ENCODE measurements at places on chromosomes 2 and 18. TPM values are rescaled to one million over a fixed set of nuclear protein-coding genes. Genes with fewer than 3 reads are reported as not detected.

DNA sequence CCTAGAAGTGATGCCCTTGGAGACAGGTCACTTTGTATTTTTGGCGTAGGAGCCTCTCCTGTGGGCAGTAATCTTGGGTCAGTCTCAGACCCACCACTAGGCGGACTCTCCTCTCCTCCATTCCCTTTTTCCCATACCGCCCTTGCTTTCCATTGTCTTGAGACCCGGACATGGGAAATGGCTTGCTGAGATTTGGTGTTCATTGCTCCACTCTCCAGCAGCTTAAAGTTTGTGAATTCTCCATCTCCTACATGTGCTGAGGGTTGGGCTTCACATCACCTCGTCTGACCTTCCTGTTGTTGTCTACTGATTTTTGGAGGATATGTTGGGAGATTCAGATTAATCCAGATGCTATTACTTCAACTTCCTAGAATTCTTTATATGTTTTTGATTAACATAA lies 159.2 kb upstream of the RAB12 start:
- no peak overlapping the region for H3K27ac ChIP-seq
- H3K4me1 ChIP-seq = no peaks in the 10 kb centered on the region
- no peak for DNase-seq
- no peak overlapping the region for H3K4me3 ChIP-seq
- H3K27me3 ChIP-seq = no peaks in the 10 kb centered on the region
- no peaks in the 10 kb centered on the region for H3K36me3 ChIP-seq

DNA sequence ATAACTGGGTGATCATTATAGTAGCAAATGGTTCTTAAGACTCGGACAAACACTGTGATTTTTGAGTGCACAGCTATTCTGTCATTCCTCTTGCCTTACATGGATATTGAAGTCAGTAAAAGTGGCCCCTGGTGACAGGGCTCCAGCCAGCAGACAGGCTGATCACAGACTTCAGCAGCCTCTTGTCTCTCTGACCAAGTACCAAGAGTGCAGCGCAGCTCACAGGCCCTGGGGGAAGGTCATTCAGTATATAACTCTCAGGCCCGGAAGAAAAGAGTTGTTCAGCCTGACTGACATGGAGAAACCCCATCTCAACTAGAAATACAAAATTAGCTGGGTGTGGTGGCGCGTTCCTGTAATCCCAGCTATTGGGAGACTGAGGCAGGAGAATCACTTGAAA lies 202.6 kb downstream of the HRH4 start:
- H3K36me3 ChIP-seq = no peaks in the 10 kb centered on the region
- H3K4me1 ChIP-seq = no peaks in the 10 kb centered on the region
- no peak overlapping the region for H3K27ac ChIP-seq
- peaks cover 6% of the 10 kb centered on the region for H3K27me3 ChIP-seq
- no peak overlapping the region for H3K4me3 ChIP-seq

DNA sequence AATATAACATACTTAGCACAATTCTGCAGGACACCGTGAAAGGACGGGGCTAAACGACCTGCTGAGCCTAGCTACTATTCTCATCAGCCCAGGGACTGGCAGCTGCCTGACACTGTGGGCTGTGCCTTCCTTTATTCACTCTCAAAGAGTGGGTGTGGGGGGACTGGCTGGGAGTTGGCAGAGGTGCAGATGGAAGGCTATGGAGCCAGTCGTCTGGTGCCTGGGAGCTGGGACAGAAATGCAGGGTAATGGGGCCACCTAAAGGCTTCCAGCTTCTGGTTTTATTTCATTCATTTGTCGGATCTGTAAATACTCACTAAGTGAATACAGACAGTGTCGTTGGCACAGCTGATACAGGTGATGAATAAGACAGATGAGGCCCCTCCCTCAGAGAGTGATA lies 56.0 kb upstream of the NFU1 start:
- H3K27me3 ChIP-seq = no peaks in the 10 kb centered on the region
- H3K27ac ChIP-seq = no peak overlapping the region
- peaks cover 11% of the 10 kb centered on the region for H3K4me1 ChIP-seq
- no peak overlapping the region for H3K4me3 ChIP-seq

GRCh38 chr2:162382278-162382677 lies 38.3 kb downstream of the GCA start:
- H3K4me1 ChIP-seq = no peaks in the 10 kb centered on the region
- H3K27ac ChIP-seq = no peak overlapping the region
- H3K27me3 ChIP-seq = no peaks in the 10 kb centered on the region
- H3K36me3 ChIP-seq = no peaks in the 10 kb centered on the region
- no peak overlapping the region for H3K4me3 ChIP-seq
- DNase-seq = no peak

- DNase-seq = no peak
- H3K4me3 ChIP-seq = no peak overlapping the region
- H3K27ac ChIP-seq = no peak overlapping the region
- H3K4me1 ChIP-seq = no peaks in the 10 kb centered on the region
- no peaks in the 10 kb centered on the region for H3K27me3 ChIP-seq
These were observed 80.4 kb upstream of the RND3 start for GRCh38 chr2:150567771-150568301.

ZSWIM2 gene
- total RNA-seq = not detected

RPIA gene
- 20.8 TPM for total RNA-seq

GTF2A1L gene
- total RNA-seq = not detected

APLF gene
- 2.9 TPM for total RNA-seq

GRCh38 chr2:182608181-182608845 lies 107.7 kb upstream of the DNAJC10 start:
- H3K4me3 ChIP-seq = no peak overlapping the region
- no peaks in the 10 kb centered on the region for H3K36me3 ChIP-seq
- no peak overlapping the region for H3K27ac ChIP-seq
- DNase-seq = no peak
- H3K4me1 ChIP-seq = no peaks in the 10 kb centered on the region

GPC1 gene
- 12.1 TPM for total RNA-seq

GRCh38 chr2:47195148-47195547 lies 40.0 kb upstream of the STPG4 start:
- no peaks in the 10 kb centered on the region for H3K36me3 ChIP-seq
- no peak overlapping the region for H3K27ac ChIP-seq
